NCI-H524 (cell line): ENCODE measurements at places on chromosomes 3 and 15.

DNA sequence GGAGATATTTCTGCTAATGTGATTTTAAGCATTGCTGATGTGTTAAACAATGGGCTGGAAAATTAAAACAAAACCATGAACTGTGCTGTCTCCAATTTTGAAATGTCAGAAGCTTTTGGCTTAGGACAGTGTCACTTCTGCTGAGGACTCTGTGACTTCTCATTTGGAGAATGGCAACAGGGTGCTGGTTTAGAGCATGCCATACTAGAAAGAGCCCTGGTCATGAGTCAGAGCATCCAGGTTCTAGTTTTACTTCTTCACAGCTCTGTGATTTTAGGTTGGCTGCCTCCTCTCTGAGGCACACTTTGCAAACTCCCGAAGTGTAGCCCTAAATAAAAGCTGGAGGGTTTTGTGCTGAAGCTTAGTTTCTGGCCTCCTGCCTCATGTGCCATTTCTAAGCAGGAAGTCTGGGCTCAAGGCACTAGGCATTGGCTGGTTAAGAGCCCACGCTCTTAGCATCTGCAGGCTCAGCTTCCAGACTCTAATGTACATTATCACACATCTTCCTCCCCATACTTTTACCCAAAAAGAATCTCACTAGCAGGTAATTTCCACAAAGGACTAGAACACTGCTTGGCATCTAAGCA lies 193.8 kb downstream of the CNTN3 start:
- no peak for DNase-seq

DNA sequence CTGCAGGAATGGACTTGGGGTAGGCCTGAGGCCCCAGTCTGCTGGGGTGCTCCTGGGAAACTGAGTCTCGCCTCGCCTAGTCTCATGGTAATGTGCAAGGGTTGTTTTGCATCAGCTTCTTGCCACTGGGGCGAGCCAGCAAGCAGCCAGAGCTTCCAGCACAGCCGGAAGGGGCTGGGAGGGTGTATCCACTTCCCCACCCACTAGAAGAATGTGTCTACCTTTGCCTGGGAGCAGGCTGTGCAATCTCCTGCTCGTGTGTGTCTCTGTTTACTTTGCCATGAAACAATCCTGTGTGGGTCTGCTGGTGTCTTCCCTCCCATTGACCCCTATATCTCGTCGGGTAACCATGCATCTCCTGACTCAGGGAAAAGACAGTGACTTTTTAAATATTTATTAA lies 21.8 kb upstream of the ERICH6 start:
- DNase-seq: no peak

DNA sequence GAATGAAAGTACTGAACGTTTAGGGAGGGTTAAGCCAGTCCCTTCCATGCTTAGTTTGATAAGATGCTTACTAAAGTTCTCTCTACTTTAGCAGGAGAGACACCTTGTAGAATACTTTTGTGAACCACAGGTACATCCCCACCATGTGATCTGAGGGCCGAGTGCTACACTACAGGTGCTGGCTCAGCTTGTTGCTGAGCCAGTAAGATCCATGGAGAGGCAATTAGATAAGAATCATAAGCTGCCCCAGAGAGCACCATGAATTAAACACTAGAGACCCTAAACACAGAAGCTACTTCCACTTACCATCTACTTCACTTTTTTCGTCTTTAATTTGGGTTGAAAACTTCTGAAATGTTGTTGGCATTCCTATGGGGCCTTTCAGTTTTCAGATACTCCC lies 70.5 kb upstream of the GOLGA8B start:
- DNase-seq: no peak

DNA sequence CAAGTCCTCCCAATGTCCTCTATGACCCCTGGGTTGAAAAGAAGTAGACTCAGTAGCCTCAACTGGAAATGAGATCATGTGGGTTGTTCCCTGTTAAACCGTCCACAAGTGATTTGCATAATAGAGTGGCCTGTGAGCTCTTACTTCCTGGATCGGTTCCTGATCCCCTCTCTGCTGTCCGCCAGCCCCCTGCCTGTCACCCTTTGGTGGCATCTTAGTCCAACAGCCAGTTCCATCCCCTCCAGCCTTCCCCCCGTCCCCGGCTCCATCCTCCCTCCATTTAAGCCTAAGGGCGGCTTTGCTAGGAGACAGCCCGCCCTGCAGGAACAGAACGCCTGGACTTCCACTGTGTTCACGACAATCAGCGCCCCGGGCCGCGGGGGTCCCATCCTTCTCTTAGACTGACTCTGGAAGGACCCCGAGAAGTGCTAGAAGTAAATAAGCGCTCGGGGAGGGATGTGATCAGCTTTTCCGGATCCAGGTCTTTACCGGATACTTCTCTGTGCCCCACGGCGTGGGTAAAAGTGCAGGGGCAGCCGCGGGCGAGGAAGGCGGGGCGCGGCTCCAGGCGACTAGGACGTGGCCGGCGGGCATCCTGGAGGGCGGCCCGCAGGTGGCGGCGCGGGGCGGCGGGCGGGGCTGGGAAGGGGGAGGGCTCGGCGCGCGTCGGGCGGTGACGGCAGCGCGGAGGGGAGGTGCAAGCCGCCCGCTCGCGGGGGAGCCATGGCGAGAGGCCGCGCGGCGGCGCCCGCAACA lies 51.2 kb upstream of the ULK4 start:
- DNase-seq: peak; percentile 50

GRCh38 chr15:79990997-79991334 lies 20.0 kb upstream of the BCL2A1 start:
- no peak for DNase-seq

- no peak for DNase-seq
These were observed 244.9 kb downstream of the FGF12 start for GRCh38 chr3:192482391-192482790.

DNA sequence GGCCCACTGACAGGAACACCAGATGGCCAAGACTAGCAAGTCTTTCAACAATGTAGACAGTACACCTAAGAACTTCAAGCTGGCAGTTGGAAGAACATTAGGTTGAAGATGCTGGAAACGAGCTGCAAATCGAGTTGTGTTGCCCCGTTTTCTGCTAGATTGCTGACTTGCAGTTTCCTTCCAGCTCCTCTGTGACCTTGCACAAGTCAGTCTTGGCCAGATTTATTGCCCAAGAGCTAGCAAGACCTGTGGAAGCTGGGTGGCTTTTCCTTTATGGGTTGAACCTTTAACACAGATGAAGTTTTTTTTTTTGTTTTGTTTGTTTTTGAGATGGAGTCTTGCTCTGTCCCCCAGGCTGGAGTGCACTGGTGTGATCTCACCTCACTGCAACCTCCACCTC lies 2.9 kb upstream of the RBM6 start:
- no peak for DNase-seq

DNA sequence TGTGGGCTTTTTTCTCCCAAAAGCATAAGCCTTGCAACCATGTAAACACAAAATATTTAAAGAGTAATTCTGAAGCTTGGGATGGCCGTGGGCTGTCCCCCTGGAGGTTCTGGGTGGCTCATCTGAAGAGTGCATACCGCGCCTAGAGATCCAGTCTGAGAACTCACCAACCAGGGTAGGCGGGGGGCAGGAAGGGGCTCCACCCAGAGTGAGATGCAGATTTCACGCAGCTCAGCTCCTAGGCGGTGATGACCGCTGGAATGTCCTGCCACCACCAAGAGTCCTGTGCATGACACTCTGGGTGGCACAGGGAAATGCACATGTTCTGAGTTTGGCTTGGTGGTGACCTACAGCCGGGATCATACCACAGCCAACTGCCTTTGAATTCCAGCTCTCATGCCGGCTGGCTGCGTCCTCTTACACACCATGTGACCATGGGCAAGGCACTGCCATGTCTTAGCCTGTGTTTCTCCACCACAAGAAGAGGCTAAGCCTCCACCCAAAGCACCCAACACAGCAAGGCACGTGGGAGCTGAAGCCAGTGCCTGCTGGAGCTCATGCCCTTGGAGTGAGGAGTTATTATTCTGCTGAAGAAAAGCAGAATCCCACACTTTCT lies 125.1 kb upstream of the IQSEC1 start:
- no peak for DNase-seq

DNA sequence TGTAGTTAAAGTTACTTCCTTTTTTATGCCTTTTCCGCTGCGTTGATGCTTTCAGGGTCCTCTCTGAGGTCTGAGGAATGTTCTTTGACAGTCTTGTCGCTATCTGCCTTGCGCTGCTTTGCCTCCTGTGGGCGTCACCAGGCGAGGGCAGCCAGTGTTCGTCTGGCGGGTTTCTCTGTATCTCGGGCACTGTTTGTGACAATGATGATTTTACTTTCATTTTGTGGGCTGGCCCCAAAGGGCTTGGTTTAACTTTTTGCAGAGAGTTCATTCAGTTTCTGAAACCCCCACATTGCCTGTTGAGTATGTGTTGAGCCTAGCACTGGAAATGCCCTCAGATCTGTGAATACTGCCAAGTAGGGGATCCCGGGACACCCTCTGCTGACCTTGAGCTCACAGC lies 24.6 kb upstream of the SACM1L start:
- no peak for DNase-seq

DNA sequence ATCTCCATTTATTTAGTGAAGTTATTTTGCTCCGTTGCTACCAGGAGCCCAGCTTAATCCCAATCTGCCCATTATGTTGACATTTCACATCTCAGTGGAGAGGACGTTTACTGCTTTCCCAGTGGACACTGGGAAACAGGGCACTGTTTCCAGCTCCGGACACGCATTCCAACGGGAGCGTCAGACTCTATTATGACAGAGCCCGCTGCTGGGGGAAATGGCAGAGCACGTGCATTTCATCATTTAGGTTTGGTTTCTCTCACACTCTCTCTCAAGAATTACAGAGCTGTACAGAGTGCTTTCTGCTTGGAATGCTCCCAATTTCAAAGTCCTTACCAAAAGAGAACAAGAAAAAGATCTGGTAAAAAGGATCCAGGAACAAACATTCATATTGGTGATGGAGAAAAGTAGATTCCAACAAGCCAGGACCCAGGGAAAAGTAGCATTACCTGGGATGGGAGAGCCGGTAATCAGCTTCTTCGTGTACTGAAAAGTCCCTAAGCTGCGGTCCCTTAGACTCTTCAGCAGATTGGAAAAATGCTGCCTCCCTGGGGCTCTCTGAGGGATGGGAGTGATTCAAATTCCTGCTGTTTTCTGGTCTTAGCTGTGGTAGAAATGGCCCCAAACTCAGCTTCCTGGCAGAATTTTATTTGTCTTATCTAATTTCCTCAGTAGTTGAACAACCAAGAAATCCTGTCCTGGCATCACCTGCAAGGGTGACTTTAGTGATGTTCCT lies 136.0 kb upstream of the THBS1 start:
- DNase-seq: no peak

- DNase-seq: no peak
These were observed 46.7 kb downstream of the TOP2B start for GRCh38 chr3:25618028-25618427.

GRCh38 chr3:31226346-31226745 lies 306.4 kb upstream of the STT3B start:
- DNase-seq: no peak

DNA sequence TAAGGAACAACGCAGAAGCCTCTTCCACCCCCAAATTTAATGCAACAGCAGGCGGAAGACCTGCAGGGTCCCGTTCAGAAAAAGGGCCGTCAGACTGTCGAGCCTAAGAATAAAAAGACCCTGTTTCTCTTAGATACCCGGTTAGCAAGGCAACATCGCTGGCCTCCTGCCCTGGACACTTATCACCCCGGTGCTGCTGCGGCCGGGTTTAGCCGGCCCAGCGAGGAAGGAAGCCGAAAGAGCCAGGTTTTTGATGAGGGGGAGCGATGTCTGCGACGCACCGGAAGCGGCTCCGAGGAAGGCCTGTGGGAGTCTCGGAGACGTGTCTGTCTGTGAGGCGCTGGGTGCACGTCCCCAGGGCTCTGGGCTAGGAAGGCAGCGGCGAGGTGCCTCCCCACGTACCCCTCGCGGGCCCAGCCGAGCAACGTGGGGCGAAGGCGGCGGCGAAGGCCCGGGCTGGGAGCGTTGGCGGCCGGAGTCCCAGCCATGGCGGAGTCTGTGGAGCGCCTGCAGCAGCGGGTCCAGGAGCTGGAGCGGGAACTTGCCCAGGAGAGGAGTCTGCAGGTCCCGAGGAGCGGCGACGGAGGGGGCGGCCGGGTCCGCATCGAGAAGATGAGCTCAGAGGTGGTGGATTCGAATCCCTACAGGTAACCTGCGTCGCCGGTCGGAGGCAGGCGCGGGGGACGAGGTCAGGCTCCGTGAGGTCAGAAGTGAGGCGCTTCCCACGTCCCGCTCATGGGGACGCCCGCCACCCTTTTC lies at the start of gene UBA5:
Gene UBA5 (plus strand): TSS at position 278 of the 759 bp plus-strand sequence. CDS start 209 bp downstream, at position 487.
- peak; percentile 84 for DNase-seq

- DNase-seq: no peak
These were observed 127.1 kb downstream of the ASB7 start for GRCh38 chr15:100729461-100729860.

DNA sequence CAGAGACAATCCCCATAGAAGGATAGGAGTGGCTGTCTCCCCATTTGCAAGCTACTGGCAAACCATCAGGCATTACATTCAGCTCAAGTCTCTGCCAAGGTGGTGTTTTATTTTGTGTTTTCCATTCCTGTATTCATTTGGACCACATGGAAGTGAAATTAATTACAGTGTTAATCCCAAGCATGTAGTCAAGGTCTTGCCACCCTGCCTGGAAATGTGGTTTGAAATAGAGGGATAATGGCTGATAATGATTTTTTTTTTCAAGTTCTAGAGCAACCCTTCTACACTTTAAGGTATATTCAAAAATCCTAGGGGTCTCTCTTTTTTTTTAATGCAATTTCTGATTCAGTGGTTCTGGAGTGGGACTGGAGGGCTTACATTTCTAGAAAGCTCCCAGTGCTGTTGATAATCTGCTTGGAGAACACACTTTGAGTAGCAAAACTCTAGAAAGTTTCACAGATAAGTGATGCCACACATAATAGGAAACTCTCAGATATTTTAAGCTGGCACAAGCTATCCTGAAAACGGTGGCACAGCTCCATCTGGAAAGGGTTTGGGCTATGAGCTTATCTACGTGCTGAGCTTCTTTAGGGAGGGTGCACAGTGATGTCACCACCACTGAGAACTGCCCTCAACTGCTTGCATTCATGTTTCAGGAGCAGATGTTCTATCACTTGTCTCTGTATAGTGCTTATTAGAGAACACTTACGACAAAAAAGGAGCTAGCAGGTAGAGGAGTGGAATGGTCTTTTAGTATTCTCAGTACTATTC lies 140.1 kb upstream of the IL12A start:
- peak; percentile 43 for DNase-seq

DNA sequence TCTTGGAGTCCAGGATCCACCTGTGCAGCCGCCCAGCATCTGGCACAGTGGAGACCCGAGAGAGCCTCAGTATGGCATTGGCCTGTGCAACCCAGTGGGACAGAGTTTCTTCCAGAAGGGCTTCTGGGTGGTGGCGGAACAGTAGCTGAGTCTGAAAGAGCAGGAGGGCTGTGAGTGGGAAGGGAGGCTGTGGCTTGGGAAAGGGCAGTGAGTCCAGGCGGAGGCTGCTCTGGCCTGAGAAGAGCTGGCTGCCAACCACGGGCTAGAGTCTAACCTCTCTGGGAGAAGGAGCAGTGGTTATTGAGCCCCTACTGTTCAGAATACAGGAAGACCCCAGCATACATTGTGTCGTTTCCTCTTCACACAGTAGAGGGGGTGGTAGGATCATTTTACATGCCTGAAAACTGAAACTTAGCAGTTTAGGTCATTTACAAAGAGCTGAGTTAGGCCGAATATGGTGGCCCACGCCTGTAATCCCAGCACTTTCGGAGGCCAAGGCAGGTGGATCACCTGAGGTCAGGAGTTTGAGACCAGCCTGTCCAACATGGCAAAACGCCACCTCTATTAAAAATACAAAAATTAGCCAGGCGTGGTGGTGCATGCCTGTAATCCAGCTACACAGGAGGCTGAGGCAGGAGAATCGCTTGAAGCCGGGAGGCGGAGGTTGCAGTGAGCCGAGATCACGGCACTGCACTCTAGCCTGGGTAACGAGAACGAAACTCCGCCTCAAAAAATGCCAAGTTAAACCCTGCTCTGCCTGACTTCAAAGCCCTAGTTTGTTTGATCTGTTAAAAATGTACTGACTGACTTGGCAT lies 3.2 kb downstream of the AEN start:
- DNase-seq: no peak
